ENCODE measurements at places on chromosomes 11 and 22.
A peak's percentile ranks its signal among the peaks of the same experiment; 100 is the strongest.

GRCh38 chr11:2301631-2302305 lies at the start of the genes C11orf21 and TSPAN32:
Gene C11orf21, minus strand, starts transcription at chr11:2301918. Its CDS starts 110 bp downstream, at chr11:2301808.
Gene TSPAN32, plus strand, starts transcription at chr11:2302013. Its CDS starts 137 bp downstream, at chr11:2302150.
- DNase-seq: peak; percentile 36

DNA sequence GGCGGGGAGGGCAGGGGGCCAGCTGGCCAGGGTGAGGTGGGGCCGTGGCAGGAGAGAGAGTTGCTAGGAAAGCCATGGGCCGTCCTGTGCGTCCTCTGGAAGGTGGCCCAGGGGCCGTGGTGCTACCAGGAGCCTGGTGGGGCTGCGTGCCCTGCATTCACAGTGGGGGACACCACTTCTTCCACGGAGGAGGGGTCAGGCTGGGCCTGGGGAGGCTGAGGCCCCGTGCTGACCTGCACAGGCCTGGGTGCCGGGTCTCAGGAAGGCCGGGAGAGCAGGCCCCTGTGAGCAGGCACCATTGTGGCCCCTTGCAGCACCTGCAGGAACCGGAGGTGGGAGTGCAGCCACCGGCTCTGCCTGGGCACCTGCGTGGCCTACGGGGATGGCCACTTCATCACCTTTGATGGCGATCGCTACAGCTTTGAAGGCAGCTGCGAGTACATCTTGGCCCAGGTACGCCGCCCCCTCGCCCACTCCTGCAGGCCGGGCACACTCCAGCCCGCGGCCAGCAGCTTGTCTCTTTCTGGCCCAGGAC lies 12.0 kb downstream of the MUC5B start:
- DNase-seq: no peak

DNA sequence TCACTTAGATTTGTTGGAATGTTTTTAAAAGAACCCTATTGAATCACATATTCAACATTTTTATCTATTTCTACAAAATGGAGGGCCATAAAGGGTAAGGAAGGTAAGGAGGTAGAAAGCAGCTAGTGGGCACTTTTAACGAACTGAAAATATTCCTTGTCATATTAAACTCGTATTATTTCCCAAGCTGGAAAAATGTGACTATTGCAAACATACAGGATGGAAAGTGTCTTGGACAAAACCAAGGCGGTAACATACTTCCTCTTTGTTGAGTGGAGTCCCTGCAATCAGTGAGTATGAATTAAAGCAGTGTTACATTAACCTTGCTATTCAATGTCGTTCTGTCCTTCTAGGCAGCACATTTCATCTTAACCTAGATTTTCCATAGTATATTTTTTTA lies 165.6 kb downstream of the RCN1 start:
- no peak for DNase-seq

DNA sequence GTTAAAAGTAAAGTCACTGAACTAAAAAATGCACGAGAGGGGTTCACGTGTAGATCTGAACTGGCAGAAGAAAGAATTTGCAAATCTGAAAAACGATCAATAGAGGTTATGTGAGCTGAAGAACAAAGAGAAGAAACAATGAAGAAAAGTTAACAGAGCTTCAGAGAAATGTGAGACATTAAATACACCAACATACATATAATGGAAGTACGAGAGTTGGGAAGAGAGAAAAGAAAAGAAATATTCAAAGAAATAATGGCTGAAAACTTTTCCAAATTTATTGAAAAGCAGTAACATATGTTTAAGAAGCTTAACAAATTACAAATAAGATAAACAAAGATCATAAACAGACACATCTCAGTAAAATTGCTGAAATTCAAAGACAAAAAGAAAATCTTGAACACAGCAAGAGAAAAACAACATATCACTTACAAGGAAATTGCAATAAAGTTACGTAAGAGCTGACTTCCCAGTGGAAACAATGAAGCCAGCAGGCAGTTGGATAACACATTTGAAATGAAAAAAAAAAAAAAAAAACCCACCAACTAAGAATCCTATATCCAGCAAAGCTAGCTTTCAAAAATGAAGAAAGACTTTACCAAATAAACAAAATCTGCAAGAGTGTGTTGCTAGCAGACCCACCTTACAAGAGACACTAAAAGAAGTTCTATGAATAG lies 56.8 kb downstream of the EMSY start:
- no peak for DNase-seq

Data from activated T-helper 9 cell treated with anti-CD3 and anti-CD28 coated beads, Interleukin-2, amount 50 U/mL, for 16 hours (primary cell).